ENCODE measurements at places on chromosomes 7 and 10. TPM values are rescaled to one million over a fixed set of nuclear protein-coding genes. Genes with fewer than 3 reads are reported as not detected.

The AGAP6 gene
- 3.9 TPM for polyA plus RNA-seq

GRCh38 chr10:129586898-129587443 is 119.9 kb downstream of the MGMT start:
- H3K27ac ChIP-seq, result no peak overlapping the region
- H3K27me3 ChIP-seq, result no peaks in the 10 kb centered on the region
- H3K4me1 ChIP-seq, result no peaks in the 10 kb centered on the region

GRCh38 chr7:73642834-73643233 is 18.5 kb upstream of the MLXIPL start:
- H3K4me3 ChIP-seq, result no peak overlapping the region
- H3K27me3 ChIP-seq, result no peaks in the 10 kb centered on the region
- DNase-seq, result no peak
- H3K27ac ChIP-seq, result no peak overlapping the region
- no peaks in the 10 kb centered on the region for H3K36me3 ChIP-seq
- H3K4me1 ChIP-seq, result no peaks in the 10 kb centered on the region

- peaks cover 2% of the 10 kb centered on the region for H3K4me1 ChIP-seq
- no peaks in the 10 kb centered on the region for H3K36me3 ChIP-seq
- peak overlapping the region; percentile 88 for H3K27ac ChIP-seq
- DNase-seq, result peak; percentile 76
- no peak overlapping the region for H3K4me3 ChIP-seq
These were observed 5.5 kb downstream of the VSTM4 start for GRCh38 chr10:49109669-49110340.

DNA sequence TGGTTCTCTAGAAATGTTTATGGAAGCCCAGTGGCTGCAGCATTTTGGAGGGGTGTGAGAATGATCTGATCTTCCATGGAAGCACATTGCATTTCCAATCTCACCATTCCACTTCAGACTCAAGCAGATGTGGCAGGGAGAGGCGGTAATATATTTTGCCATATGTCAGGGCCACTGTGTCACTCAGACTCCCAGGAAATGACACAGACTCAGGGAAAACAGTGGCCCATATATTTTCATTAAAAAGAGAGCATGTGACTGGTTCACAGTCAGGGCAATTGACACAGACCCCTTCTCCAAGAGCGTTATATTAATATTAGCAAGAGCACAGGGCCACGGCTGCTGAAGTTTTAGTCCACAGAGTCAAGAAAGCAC is 149.3 kb upstream of the NRP1 start:
- no peak overlapping the region for H3K27ac ChIP-seq
- no peaks in the 10 kb centered on the region for H3K36me3 ChIP-seq
- no peak for DNase-seq
- no peak overlapping the region for H3K4me3 ChIP-seq

DNA sequence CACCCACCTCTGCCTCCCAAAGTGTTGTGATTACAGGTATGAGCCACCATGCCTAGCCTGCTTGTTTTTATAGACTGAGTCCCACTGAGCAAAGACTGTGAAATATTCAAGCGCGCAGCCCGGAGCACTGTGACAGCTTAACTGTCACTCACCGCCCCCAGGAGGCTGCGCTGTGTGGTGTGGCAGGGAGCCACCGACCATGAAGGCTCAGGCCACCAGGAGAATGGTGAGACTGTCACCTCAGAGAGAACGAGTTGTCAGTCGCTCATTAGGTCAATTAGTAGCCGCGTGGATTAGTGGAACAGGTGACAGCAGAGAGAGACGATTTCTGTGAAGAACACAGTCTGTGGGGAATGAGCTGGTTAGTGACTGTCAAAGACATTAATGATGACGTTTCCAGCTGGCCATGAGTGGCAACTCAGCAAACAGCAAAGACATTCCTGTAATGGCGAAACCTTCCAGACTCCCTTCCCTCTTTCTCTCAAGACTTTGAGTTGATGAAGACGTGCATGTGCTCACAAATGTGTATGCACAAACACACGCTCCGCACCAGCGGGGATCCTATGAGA is 64.5 kb downstream of the CYCS start:
- H3K36me3 ChIP-seq, result no peaks in the 10 kb centered on the region
- H3K4me3 ChIP-seq, result no peak overlapping the region
- H3K27me3 ChIP-seq, result no peaks in the 10 kb centered on the region
- H3K4me1 ChIP-seq, result no peaks in the 10 kb centered on the region
- H3K27ac ChIP-seq, result no peak overlapping the region
- DNase-seq, result no peak

GRCh38 chr7:55132890-55133551 is 114.2 kb downstream of the EGFR start:
- H3K36me3 ChIP-seq, result no peaks in the 10 kb centered on the region
- H3K4me3 ChIP-seq, result no peak overlapping the region
- peak; percentile 80 for DNase-seq
- no peaks in the 10 kb centered on the region for H3K27me3 ChIP-seq

DNA sequence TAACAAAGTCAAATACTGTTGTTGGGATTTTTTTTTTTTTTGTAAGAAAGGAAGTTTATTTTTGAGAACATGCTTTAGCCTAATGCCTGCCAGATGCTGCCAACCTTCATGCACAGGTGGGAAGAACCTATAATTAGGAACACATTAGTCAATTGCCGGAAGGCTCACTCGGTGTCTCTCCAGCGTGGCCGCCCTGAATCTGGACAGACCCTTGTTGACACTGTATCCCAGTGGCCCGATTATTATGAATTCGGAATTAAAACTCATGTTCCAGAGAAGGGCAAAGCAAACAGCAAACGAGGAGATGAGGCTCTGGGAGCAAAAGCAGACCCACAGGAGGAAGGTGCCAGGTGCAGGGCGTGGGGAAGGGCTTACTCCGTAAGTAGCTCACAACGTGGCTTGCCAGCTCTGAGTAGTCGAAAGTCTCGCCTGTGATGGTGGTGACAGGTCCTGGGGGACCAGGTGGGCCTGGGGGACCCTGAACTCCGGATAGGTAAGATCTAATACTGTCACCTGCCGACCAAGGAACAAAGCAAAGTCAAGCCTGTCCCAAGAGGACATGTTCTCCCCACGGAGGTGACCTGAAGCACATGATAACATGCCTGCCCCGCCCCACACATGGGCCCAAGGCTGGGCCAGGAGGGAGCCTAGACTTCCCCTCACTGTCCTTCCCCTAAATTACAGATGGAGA is 48.3 kb downstream of the COL17A1 start:
- no peak for DNase-seq
- H3K4me3 ChIP-seq, result no peak overlapping the region
- no peaks in the 10 kb centered on the region for H3K27me3 ChIP-seq
- no peaks in the 10 kb centered on the region for H3K4me1 ChIP-seq
- H3K36me3 ChIP-seq, result no peaks in the 10 kb centered on the region
- H3K27ac ChIP-seq, result no peak overlapping the region

DNA sequence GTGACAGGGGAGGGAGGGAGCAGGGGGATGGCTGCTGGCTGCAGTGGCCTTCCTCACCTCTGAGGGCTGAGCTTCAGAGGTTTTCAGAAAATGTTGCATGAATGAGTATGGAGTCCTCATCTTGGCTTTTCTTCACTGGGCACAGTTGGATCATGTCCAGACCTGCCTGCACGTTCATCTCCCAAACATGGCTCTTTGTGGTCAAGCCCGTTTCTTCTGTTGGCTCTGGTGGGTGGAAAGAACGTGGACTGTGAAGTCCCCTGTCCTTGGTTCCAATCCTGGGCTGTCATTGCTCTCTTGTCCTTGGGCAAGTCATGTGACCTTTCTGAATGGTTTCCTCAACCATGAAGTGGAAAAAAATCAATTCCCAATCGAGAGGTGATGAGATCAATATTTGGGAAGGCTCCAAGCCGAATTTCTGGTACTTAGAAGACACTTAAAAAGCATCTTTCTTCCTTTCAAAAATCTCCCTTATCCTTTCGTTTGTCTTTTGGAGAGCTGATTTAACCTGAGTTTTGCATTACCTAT is 34.5 kb downstream of the TSPAN14 start:
- no peak for DNase-seq
- no peaks in the 10 kb centered on the region for H3K27me3 ChIP-seq
- no peak overlapping the region for H3K27ac ChIP-seq
- peaks cover under 1% of the 10 kb centered on the region for H3K4me1 ChIP-seq
- H3K4me3 ChIP-seq, result no peak overlapping the region

The MAGI2 gene
- polyA plus RNA-seq, result 5.3 TPM

The CASP7 gene
- polyA plus RNA-seq, result 16.5 TPM
